ENCODE measurements at places on chromosomes 6 and 20.

- no peak for DNase-seq
Measured at GRCh38 chr6:1911474-1911873, 301.8 kb downstream of the FOXC1 start.

GRCh38 chr6:114039841-114040240, 68.9 kb upstream of the HDAC2 start:
- no peak for DNase-seq

GRCh38 chr6:157631838-157632614, 191.0 kb upstream of the SNX9 start:
- no peak for DNase-seq

DNA sequence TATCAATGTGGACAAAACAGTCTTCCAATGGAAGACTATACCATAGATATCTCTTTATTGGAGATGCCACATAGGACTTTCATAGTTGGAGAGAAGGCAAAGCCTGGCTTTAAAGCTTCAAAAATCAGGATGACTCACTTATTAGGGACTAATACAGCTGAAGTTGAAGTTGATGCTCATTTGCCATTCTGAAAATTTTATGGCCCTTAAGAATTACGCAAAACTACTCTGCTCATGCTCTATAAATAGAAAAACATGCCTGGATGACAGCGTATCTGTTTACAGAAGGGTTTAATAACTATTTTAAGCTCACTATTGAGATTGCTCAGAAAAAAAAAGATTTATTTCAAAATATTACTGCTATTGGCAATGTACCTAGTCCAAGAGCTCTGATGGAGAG, 155.5 kb upstream of the DST start:
- no peak for DNase-seq

- DNase-seq = no peak
Measured at GRCh38 chr6:75279418-75279817, 5.2 kb downstream of the TMEM30A start.

- DNase-seq = no peak
Measured at GRCh38 chr6:82568290-82568993, 204.8 kb downstream of the TPBG start.

- DNase-seq = no peak
Measured at GRCh38 chr6:84220809-84221409, 6.5 kb downstream of the CEP162 start.

DNA sequence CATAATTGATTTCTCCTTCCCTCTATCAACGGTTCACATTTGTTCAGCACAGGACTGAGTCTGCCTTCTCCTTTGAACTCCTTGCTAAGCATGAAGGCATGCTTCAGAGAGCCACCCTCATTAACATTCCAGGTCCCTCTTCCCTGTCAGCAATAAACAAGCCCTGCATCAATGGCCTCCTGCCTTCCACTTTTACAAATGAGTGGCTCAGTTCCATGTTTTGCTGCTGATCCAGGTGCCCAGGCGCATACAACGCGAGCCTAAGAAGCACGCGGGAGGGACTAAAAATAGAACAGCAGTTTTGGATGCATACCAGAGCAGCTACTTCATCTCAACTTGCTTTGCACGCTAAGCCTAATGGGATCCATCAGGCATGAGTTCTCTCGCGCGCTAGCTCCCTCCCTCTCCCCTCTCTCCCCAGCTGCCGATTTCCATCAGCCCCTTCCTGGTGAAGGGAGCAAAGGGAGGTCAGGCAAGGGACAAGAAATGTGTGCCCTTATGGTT, 53.4 kb downstream of the TRAF3IP2 start:
- no peak for DNase-seq

GRCh38 chr6:45441851-45442453, 64.2 kb upstream of the SUPT3H start:
- DNase-seq = no peak

- DNase-seq = no peak
Measured at GRCh38 chr6:33324125-33324524, 6.6 kb upstream of the ZBTB22 start.
